CD4-positive, alpha-beta T cell treated with Interleukin-17A for 4 hours (primary cell): ENCODE measurements at places on chromosomes 3 and 15.
A peak's percentile ranks its signal among the peaks of the same experiment; 100 is the strongest.

- DNase-seq: no peak
These were observed 85.5 kb downstream of the FLNB start for GRCh38 chr3:58093574-58094195.

DNA sequence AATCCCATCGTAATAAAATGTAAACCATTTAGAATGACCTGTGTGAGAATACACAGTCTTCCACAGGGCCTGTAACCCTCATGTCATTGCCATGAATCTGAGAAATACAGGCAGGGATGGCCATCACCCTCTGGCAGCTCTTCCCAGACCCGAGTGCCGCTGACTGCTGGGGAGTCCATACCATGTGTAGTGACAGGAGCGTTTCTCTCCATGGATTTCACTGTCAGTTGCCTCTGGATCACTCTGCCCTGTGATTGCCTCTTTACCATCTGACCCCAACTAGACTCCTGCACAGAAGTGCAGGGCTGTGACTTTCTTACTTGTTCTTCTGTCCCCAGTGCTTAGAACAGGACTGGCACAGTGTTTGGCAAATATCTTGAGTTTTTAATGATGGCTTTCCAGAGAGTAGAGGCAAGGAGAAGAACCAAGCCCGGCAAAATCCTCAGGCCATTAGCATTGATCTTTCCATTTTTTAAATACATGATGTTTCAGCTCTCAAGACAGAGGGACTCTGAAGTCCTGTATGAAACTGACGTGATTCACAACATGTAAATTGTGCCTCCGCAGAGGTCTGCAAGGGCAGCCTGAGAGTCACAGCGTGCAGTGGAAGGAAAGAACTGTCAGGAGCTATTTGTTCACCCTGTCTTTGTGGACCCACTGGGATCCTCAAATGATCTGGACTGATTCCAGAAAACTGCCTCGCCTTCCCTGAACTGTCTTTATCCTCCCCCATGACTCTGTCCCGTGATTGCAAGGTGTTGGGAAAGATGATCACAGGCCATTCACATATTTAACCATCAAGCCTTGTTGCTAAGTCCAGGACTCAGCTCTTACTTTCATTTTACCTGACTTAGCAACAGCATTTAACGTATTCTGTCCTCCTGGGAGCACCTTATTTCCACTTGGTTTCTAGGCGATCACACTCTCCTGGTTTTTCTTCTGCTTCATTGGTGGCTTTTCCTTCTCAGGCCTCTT, 354.9 kb downstream of the EPHB1 start:
- no peak for DNase-seq

DNA sequence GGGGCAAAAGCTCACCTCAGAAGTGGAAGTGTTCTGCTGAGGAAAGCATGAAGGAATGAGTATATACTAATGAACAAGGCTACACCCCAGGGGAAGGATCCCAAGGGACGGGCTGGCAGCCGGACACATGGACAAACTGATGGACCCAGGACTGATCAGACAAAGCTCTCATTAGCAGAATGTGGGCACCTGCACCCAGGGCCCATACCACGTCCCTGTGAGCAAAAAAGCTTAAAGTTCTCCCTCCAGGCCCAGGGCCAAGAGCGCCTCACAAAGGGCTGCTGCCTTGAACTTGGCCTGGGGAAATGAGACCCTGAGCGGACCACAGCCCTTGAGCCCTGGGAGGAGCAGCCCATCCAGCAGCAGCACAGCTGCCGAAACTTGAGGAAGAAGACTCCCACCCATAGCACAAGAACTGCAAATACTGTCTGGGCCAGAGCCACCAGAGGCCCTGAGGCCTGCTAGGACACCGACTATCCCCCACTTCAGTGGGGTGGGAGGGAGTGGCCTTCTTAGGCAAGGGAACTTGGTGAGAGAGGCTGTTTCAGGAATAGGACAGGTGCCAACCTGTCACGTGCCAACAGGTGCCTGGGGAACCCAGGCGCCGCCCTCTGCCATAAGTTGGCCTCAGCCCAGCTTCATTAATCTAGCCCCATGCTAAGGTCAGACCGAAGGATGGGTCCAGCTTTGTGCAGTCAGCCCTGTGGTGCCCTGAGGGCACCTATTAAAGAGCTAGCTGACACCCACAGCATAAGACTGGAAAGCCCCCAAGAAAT, 2.3 kb upstream of the GMPPB start:
- no peak for DNase-seq

- DNase-seq: no peak
These were observed 96.5 kb upstream of the TSPAN3 start for GRCh38 chr15:77167406-77167805.

GRCh38 chr3:72165317-72165716, 380.4 kb upstream of the PROK2 start:
- no peak for DNase-seq

DNA sequence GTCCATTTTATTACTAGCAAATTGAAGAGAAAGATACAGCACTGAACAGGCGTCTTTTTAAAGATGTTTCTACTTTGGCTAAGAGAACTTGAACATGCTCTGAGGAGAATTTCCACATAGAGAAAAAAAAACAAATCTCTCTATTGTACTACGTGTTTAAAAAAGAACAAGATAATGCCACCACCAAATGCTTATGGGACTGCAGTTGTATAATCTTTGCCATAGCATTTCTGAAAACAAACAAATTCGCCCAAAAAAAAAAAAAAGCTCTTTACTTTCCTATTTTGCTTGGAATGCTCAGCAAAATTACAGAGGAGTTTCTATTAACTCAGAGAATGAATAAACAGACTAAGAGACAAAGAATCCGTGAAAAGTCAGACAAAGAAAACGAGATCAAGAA, 114.2 kb downstream of the CNTN3 start:
- no peak for DNase-seq

DNA sequence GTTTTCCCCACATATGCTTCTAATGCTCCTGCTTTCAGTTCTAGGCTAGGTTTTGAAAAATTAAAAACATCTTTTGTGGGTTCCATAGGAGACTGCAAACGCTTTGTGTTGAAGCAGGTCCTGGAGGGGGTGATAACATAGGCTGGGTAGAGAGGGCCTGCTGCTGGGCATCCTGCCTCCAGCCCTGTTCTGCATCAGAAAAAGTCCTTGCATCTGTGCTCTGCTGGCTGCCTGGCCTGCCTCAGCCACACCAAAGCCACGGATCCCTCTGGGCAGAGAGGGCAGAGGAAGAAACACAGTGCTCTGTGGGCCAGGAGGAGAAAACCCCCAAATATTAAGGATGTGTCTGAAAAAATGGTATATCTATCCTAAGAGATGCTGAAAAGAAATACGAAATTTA, 3.9 kb upstream of the ARPP21 start:
- DNase-seq: no peak

DNA sequence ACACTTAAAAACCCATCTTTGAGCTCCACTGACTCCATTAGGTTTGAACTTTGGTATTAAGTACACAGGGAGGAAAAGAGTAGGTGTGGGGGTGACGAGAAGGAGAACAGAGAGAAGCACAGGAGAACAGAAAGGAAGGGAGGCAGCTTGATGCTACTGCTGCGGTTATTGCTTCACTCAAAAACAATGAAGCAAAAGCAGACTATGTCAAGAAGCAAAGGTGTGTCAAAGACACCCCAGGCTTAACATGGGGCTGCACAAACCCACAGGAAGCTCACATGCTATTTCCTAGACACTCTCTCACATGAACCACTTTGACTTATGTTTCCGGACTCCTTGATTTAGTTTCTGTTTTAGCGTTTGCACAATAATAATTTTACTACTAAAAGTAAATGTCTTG, 961.0 kb upstream of the CFAP20DC start:
- peak; percentile 72 for DNase-seq

DNA sequence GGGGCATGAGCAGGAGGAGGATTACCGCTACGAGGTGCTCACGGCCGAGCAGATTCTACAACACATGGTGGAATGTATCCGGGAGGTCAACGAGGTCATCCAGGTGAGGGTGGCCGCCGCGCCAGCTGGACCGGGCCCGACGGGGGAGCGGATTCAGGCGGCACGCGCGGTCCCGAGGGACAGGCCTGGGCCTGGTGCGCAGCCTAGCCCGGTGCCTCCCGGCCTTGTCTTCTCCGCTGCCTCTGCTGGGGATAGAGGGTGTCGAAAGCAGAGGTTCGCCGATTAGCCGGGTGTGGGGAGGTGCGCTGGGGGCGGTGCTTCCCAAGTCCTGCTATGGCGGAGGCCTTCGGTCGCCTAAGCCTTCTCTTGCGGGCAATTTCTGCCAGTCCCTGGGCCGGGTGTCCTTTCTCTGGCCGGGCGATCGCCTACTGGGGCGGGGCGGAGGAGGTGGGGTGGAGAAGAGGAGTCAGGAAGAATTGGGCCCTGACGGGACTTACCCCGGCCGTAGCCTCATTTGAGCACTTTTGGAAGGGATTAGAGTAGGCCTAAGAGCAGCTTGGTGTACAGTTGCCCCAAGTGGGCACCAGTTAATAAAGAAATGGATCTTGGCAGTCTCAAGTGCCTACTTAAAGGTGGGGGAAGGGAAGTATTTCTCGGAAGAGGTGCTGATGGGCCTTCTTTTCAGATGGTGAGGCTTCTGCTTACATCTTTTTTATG, 940 bp downstream of the ARIH1 start:
- DNase-seq: peak; percentile 83

DNA sequence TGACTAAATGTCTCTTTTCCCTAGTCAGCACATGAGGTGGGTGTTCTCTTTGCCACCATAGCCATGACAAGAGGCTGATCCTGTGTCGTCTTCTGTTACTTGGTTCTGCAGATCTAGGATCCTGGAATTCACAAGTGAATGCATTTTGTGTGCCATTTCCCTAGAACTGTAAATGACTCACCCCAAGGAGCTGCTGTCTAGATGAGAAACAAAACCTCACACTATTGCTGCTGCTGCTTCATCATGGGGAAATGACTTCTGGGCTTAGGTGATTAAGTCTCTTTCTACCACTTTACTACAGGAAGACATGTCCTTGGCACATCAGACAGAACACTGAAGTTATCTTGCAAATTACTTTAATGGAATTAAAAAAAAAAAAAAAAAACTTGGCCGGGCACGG, 54.9 kb downstream of the SLCO3A1 start:
- DNase-seq: no peak

DNA sequence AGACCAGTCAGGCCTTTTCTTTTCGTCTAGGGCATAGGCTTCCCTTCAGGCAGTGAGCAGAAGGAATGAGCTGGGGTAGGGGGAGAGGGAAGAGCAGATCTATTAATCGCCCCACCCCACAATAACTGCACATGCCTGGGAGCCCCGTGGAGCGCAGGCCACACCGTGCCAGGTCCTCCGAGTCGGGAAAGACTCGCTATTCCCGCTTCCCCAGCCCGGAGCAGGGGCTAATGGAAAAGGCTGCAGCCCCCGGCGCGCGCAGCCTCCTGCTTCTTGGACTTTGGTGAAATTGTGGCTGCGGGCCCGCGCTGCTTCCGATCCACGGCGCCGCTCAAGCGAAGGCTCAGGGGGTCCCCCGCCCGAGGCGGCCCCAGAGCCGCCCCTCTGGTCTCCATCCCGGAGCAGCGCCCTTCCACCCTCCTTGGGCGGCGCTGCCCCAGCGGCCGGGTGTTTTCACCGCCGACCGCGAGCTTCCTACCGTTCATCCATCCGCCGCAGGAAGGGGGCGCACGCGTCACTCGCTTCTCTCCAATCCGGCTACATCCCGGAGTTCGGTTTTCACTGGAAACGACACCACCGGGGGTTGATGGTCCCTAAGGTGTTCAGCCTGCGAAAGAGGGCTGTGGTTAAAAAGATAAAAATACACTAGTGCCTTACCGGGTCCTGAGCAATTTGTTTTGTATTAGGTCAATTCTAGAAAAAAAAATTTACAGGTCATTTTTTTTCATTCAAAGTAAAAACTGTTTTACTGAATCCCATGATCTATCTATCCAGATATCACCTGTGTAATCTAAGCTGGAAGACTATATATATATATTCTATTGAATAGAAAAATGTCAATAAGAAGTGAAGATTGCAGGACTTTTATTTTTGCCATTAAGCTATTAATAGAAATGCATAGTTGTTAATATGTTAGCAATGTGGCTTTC, 4.4 kb upstream of the SYNM start:
- peak; percentile 54 for DNase-seq

- no peak for DNase-seq
These were observed 6.2 kb downstream of the HLTF start for GRCh38 chr3:149080011-149080698.

DNA sequence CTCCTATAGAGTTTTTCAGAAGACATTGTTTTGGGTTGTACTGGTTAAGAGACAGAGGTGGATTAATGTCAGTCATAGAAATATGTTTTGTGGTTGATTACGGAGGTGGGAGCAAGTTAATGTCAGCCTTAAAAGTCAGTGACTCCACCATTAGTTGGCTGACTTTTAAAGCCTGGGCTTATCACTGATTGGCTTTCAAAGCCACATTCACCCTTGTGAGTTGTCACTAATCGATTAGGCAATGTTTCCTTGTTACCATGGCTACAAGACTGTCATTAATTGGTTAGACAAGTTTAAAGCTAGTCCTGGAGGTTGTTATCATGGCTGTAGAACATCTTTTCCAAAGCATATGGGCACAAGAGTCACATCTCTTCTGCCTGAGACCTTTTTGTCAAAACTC, 73.0 kb downstream of the NEO1 start:
- DNase-seq: no peak

DNA sequence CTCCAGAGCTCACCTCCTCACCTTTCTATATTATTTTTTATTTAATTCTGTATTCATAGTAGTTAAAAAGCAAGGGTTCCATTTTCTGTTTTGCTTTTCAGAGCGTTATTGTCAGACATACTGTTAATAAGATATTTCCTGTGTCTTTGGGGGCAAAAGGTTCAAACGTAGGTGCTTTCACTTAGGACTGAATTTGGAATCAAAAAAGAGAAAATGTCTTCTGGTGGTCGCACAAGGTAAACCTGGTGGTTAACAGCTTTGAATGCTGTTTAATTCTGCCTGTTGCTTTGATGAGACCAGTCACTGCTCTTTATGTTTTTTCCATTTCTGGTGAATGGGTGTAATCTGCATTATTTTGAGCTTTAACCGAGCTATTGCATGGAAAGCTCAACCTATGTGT, 212.5 kb downstream of the TCF12 start:
- no peak for DNase-seq

DNA sequence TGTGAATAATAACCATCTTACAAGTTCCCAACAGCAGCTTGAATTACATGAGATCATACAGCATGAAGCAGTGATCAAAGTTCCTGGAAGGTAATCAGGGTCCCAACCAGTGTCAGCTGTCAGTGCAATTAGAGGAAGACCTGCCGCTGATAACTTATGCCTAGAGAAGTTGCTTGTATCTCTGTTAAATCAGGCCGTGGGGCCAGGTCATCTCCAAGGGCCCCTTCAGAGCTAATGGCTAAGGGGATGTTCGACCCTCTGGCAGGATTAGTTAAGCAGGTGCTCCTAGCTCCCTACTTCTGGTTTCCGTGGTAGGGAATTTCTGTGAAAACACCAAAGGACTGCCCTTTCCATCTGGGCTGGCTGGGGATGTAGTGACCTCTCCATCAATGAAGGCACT, 251.0 kb downstream of the FAM43A start:
- no peak for DNase-seq
